GM23248 (cell line): ENCODE measurements at places on chromosomes 6 and 20. TPM values are rescaled to one million over a fixed set of nuclear protein-coding genes. Genes with fewer than 3 reads are reported as not detected.
A peak's percentile ranks its signal among the peaks of the same experiment; 100 is the strongest.

BPIFB2 gene
- not detected in 2 replicates for total RNA-seq

HSF2 gene
- 11.2 and 24.5 TPM in 2 replicates for total RNA-seq

CCDC167 gene
- total RNA-seq: 35.8 and 41.2 TPM in 2 replicates

RPP21 gene
- total RNA-seq: 40.2 and 45.8 TPM in 2 replicates

SASH1 gene
- total RNA-seq: 89.7 and 99.0 TPM in 2 replicates

MCCD1 gene
- not detected in 2 replicates for total RNA-seq

IRAK1BP1 gene
- total RNA-seq: 4.2 and 4.6 TPM in 2 replicates

C6orf47 gene
- total RNA-seq: 20.3 and 28.5 TPM in 2 replicates

EYS gene
- total RNA-seq: not detected in 2 replicates

PPIL6 gene
- total RNA-seq: 3.5 and 3.7 TPM in 2 replicates

DNA sequence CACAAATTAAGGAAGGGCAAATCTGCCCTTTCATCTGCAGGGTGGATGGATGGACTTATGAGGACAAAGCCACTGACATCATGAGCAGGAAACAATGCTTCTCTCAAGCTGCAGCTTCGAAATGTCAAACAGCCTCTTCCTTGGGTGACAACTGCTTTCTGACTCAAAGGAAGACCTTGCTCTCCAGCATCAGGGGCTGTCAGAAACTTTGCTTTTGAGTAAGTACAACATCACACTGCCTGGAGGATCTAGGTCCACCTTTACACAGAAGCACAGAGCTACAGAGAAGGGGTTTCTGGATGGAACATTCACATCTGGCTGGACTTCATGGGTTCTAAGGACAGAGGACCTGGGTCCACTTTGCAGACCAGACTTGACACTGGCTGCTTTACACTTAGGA, 5.9 kb downstream of the CST1 start:
- DNase-seq: peak; percentile 4
- no peak overlapping the region for H3K27ac ChIP-seq
- H3K4me3 ChIP-seq: no peak overlapping the region
- no peaks in the 10 kb centered on the region for H3K36me3 ChIP-seq
- peaks cover 5% of the 10 kb centered on the region for H3K27me3 ChIP-seq
- no peaks in the 10 kb centered on the region for H3K4me1 ChIP-seq

GRCh38 chr6:72376736-72377135, 245.1 kb upstream of the KCNQ5 start:
- no peak for DNase-seq
- H3K4me1 ChIP-seq: no peaks in the 10 kb centered on the region
- no peak overlapping the region for H3K27ac ChIP-seq
- no peaks in the 10 kb centered on the region for H3K27me3 ChIP-seq
- H3K4me3 ChIP-seq: no peak overlapping the region
- no peaks in the 10 kb centered on the region for H3K36me3 ChIP-seq

DNA sequence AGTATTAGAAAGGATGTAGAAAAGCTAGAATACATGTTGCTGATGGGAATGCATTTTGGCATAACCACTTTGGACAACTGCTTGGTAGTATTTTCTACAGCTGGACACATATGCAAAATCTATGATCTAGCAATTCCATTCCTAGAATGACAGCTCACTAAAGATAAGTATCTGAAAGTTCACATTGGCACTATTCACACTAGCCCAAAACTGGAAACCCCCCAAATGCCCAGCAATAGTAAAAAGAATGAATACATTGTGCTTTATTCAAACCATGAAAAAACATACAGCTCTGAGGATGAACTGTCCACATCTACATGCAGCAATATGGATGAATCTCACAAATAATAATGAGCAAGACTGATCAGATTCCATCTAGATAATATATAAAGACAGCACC, 79.0 kb downstream of the PPP1R3G start:
- no peak overlapping the region for H3K4me3 ChIP-seq
- H3K27ac ChIP-seq: no peak overlapping the region
- no peak for DNase-seq

- peak; percentile 8 for DNase-seq
- 0 out of 2 replicates have a peak, but pooled peaks cover 4% of the 10 kb centered on the region for H3K36me3 ChIP-seq
- no peak overlapping the region for H3K4me3 ChIP-seq
These were observed 28.2 kb downstream of the NDRG3 start for GRCh38 chr20:36717657-36718056.

DNA sequence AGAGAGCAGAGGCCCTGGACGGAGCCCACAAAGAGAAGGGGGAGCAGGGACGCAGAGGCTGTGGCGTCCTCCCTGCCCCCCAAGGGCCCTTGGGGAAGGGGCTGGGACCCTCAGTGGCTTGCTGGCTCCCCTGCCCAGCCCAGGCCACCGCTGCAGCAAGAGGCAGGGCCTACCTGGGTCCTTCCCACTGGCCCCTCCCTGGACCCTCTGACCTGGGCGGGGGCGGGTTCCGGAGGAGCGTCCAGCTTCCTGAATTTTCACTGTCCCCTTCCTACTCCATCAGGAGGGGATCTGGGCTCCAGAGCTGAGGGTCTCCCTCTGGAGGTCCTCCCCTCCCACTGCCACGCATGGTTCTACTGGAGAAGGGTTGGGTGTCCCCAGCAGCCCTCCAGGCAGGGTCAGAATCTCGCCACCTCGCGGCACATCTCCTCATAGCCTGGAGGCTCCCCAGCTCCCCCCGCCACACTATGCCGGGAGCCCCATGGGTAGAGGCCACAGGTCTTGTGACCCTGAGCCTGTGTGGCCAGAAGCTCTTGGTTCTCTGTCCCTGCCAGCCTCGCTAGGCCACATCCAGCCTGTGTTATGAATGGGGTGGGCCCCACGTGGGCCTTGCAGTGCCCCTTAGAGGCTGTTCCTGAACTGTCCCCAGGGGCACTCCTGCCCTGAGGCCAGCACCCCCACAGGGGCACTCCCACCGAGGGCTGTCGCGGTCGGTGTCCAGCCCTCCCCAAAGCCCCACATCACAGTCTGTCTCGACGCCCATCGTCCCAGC, 1.0 kb upstream of the SOX18 start:
- no peak overlapping the region for H3K4me3 ChIP-seq
- no peaks in the 10 kb centered on the region for H3K27me3 ChIP-seq
- no peaks in the 10 kb centered on the region for H3K36me3 ChIP-seq
- H3K4me1 ChIP-seq: no peaks in the 10 kb centered on the region

DNA sequence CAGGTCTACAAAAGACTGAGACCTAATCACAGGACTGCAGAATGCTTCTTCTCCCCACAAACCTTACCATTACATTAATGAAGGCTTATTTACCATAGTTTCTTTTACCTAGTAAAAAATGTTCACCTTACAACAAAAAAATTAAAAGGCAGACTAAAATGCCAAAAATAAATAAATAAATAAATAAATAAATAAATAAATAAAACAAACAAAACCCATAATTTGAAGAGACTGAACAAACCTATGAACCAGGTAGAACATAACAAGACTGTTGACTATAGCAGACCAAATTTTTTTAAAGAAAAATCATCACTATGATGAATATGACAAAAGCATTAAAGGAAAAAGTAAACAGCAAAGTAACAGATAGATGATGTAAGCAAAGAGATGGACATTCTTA, 946.3 kb downstream of the EPHA7 start:
- H3K4me1 ChIP-seq: no peaks in the 10 kb centered on the region
- H3K27me3 ChIP-seq: no peaks in the 10 kb centered on the region
- H3K27ac ChIP-seq: no peak overlapping the region
- no peak overlapping the region for H3K4me3 ChIP-seq

GRCh38 chr20:33105316-33105924, 26.0 kb downstream of the BPIFB4 start:
- no peaks in the 10 kb centered on the region for H3K4me1 ChIP-seq
- no peaks in the 10 kb centered on the region for H3K36me3 ChIP-seq
- no peak overlapping the region for H3K27ac ChIP-seq

DNA sequence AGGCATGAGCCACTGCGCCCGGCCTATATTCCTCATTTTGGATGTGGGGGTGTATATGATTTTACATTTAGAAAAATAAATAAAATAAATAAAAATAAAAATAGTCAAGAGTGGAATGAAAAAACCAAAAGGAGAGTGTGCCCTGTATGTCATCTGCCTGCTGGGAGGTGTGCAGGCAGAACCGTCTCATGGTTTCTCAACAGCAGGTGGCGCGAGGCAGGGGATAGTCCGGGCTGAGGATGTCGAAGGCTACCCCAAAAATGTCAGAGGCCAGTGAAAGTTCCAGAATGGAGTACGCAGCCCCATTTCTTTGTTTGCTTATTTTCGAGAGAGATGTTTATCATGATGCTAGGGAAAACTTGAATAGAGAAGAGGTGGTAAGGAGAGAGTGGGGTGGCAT, 16.4 kb upstream of the KIF16B start:
- no peaks in the 10 kb centered on the region for H3K4me1 ChIP-seq
- H3K27me3 ChIP-seq: peaks cover 5% of the 10 kb centered on the region; the same call in 1 of the 2 replicates
- DNase-seq: no peak
- H3K4me3 ChIP-seq: no peak overlapping the region

DNA sequence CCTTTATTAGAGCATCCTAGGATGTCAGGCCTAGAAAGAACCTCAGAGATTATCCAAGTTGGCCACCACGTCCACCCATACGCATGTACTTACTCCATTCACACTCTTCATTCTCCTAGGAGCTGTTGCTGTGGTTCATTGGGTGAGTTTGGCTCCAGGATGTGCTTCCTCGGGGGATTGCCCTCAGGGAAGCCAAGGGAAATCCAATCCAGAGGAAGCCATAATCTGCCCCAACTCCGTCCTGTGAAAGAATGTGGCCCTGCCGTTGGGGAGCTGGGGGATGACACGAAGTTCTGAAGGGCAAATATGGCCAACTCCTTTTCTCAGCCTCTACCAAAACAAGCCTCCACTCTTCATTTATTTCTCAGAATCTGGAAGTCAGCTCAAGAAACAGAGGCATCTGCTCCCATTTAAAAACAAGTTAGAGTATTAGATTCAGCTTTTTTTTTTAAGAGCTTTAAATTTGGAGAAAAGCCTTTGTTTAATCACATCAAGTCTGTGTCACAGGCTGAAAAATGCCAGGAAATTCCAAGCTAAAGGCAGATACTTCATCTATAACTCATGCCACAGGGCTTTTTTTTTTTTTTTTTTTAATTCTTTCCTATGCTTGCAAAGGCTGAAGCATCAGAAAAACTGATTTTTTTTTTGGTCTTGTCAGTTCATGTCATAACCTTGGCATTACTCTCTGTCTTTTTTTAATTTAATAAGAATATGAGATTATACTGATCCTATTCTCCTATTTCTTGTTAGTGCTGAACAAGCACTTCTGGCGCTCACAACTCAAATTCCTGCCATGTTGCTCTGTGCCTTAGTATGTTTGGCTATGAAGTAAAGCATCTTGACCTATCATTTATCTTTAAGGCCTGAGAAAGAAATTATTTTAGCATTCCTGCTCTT, 480.9 kb upstream of the MARCKS start:
- no peaks in the 10 kb centered on the region; the same call in 1 of the 2 replicates for H3K36me3 ChIP-seq
- peak; percentile 88 for DNase-seq
- H3K27me3 ChIP-seq: no peaks in the 10 kb centered on the region
- H3K4me3 ChIP-seq: peak overlapping the region; percentile 61

- DNase-seq: peak; percentile 73
- no peaks in the 10 kb centered on the region for H3K27me3 ChIP-seq
- H3K27ac ChIP-seq: no peak overlapping the region
- H3K4me3 ChIP-seq: no peak overlapping the region
These were observed 23.9 kb upstream of the PRL start for GRCh38 chr6:22320750-22321149.

DNA sequence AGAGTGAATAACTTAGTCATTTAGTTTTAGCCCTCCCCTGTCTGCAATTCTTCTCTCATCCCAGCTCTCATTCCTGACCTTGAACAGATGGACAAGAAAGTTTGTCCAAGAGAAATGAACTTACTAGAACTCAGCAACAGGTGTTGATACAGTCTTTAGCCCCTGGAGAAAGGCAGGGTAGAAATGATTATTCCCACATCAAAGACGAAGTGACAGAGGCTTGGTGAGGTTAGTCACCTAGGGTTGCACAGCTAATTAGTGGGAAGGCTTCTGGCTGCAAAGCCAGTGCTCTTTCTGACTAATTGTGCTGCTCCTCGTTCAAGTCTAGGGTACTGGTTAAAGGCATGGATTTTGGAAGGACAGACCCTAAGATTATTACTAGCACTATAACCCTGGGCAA, 4.5 kb downstream of the ZDHHC14 start:
- H3K36me3 ChIP-seq: no peaks in the 10 kb centered on the region
- no peaks in the 10 kb centered on the region for H3K27me3 ChIP-seq
- no peak overlapping the region for H3K27ac ChIP-seq
- H3K4me1 ChIP-seq: no peaks in the 10 kb centered on the region
- no peak overlapping the region for H3K4me3 ChIP-seq

GRCh38 chr20:10336959-10337729, 96.9 kb downstream of the MKKS start:
- no peak overlapping the region for H3K4me3 ChIP-seq
- H3K4me1 ChIP-seq: peaks cover 4% of the 10 kb centered on the region; the same call in 1 of the 2 replicates
- peaks cover 17% of the 10 kb centered on the region for H3K27me3 ChIP-seq
- peak; percentile 27 for DNase-seq

DNA sequence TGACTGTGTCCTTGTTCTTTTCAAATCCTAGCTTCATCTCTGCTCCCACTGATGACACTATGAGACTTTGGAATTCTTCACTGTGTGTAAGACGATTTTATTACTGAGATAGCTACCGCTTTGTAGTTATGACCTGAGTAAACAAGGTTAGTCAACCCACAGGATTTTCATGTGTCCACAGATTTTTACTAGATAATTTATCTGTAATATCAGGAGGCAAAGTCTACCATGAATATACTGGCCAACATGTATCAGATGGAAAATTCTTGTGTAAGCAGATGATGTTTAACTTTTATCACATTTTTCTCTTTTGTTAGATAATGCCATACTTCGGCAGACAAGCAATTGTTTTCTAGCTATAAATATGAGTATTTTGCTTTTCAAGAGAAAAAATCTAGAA, 119.8 kb downstream of the SGK1 start:
- DNase-seq: no peak
- H3K4me1 ChIP-seq: peaks cover 13% of the 10 kb centered on the region
- H3K27me3 ChIP-seq: no peaks in the 10 kb centered on the region

DNA sequence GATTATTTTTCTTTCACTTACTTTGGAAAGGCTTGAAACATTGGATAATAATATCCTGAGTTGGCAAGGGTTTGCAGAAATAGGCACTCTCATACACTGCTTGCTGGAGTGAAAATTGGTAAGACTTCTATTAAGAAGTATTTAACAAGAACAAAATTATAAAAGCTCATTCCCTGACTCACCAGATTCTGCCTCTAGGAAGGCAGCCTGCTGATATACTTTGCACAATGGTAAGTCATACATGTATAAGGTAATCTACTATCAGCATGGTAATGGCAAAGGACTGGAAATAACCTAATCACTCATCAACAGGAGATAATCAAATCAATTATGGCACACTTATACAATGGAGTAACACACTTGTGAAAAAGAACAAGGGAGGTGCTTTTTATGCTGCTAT, 85.8 kb downstream of the PLCG1 start:
- H3K27me3 ChIP-seq: no peaks in the 10 kb centered on the region
- no peaks in the 10 kb centered on the region for H3K36me3 ChIP-seq
- H3K4me1 ChIP-seq: peaks cover 28% of the 10 kb centered on the region
- H3K27ac ChIP-seq: peak overlapping the region; percentile 43
- H3K4me3 ChIP-seq: no peak overlapping the region

DNA sequence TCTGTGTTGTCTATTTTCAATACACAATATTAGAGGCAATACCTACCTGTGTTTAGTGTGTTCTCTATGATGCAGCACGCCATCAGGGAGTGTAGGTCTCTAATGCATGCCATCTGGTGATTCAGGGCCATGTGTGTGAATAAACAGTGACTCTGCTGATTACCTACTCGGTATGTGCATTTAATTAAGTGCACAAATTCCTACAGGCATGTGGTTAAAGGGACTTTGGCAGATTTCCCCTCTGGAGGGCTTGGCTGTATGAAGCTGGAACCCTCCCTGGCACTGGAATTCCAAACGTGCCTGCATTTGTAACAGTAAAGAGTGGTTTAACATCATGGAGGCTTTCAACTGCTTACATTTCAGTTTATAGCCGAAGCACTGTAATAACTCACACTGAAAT, 401.5 kb upstream of the SASH1 start:
- H3K4me3 ChIP-seq: no peak overlapping the region
- no peaks in the 10 kb centered on the region for H3K4me1 ChIP-seq
- no peaks in the 10 kb centered on the region for H3K36me3 ChIP-seq
- no peak overlapping the region for H3K27ac ChIP-seq
- no peaks in the 10 kb centered on the region for H3K27me3 ChIP-seq
